ENCODE measurements at places on chromosomes 3 and 15. TPM values are rescaled to one million over a fixed set of nuclear protein-coding genes. Genes with fewer than 3 reads are reported as not detected.

GRCh38 chr15:66862111-66862939, 160.3 kb downstream of the SMAD6 start:
- no peak overlapping the region for H3K27ac ChIP-seq
- no peaks in the 10 kb centered on the region for H3K36me3 ChIP-seq

DNA sequence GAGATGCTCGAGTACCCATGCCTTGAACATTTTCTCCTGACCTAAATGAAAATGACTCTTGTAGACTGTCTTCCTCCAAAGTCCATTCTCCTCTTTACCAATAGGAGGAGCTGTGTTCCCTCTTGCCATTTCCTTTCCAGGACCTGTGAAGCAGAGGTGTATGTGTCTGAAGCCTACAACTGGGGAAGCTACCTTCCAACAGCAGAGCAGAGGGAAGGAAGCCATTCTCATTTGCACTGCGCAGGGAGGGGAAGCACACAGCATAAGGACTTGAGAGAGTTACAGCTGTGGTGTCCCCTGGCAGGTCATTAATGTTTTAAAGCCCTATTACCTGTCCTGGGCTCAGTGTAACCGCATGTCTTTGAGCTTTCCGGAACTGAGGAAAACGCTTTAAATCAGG, 38.7 kb downstream of the HSPBAP1 start:
- no peaks in the 10 kb centered on the region for H3K27me3 ChIP-seq
- peaks cover 8% of the 10 kb centered on the region for H3K4me1 ChIP-seq
- DNase-seq: no peak
- H3K27ac ChIP-seq: no peak overlapping the region
- H3K4me3 ChIP-seq: no peak overlapping the region
- no peaks in the 10 kb centered on the region for H3K36me3 ChIP-seq

GRCh38 chr3:43932921-43933320, 242.2 kb downstream of the ABHD5 start:
- no peaks in the 10 kb centered on the region for H3K27me3 ChIP-seq
- no peaks in the 10 kb centered on the region for H3K36me3 ChIP-seq
- H3K27ac ChIP-seq: no peak overlapping the region

DNA sequence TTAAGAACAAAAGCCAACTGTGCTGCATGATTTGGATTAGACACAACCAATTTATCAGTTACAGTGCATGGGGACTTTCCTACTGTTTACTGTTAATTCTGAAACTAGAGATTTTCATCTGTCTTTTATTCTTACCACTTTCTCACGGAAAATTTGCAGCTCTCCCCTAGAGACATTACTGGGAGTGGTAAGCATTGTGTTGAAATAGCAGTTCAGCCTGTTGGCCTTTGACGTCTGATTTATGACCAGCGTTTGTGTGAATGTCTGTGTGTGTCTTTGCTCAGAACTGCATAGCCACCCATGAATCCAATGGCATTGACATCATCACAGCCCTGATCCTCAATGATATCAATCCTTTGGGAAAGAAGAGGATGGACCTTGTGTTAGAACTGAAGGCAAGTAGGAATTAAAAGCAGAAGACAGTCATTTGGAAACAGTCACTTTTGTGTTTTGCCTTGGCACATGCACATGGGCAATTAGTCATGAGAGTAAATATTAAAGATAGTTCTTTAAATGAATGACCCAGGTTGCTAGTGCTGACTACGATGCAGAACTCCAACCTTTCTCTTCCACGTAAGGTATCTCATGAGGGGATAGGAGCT, 202.2 kb upstream of the BHLHE40 start:
- no peaks in the 10 kb centered on the region for H3K27me3 ChIP-seq
- H3K4me3 ChIP-seq: no peak overlapping the region
- H3K27ac ChIP-seq: peak overlapping the region; percentile 73
- peaks cover 46% of the 10 kb centered on the region for H3K4me1 ChIP-seq

DNA sequence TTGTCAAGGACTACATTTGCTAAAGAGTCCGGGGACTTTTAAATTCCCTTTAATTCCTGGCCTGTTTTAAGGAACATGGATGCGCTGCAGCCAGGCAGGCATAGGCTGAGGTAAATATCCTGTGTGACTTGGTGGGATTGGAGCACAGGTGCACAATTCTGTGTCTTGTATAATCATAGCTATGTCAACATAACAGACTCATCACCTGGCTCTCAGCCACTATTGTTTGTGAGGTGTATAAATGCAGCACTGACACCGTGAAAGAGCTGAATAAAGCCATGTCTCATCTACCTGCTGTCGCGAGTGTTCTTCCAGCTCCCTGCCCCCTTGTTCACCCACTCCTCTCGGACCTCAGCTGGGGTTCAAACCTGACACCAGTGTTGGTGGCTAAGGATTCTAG, 109.7 kb downstream of the MFSD1 start:
- no peaks in the 10 kb centered on the region for H3K27me3 ChIP-seq
- no peaks in the 10 kb centered on the region for H3K36me3 ChIP-seq
- no peak overlapping the region for H3K27ac ChIP-seq

- no peak overlapping the region for H3K4me3 ChIP-seq
- no peak overlapping the region for H3K27ac ChIP-seq
- H3K36me3 ChIP-seq: no peaks in the 10 kb centered on the region
- no peaks in the 10 kb centered on the region for H3K27me3 ChIP-seq
- no peaks in the 10 kb centered on the region for H3K4me1 ChIP-seq
Observed at GRCh38 chr3:157408499-157409149, 28.0 kb upstream of the PTX3 start.

- DNase-seq: no peak
- no peaks in the 10 kb centered on the region for H3K4me1 ChIP-seq
- no peak overlapping the region for H3K27ac ChIP-seq
Observed at GRCh38 chr15:40550341-40551037, 14.4 kb downstream of the CCDC32 start.

GRCh38 chr15:68441045-68441743, 9.2 kb upstream of the ITGA11 start:
- no peaks in the 10 kb centered on the region for H3K36me3 ChIP-seq
- H3K4me1 ChIP-seq: no peaks in the 10 kb centered on the region
- no peak overlapping the region for H3K4me3 ChIP-seq

- H3K27ac ChIP-seq: no peak overlapping the region
- H3K36me3 ChIP-seq: peaks cover 9% of the 10 kb centered on the region
- no peak for DNase-seq
- H3K4me3 ChIP-seq: no peak overlapping the region
- no peaks in the 10 kb centered on the region for H3K27me3 ChIP-seq
Observed at GRCh38 chr3:48985831-48986376, 4.1 kb upstream of the P4HTM start.

- H3K27ac ChIP-seq: no peak overlapping the region
- no peaks in the 10 kb centered on the region for H3K27me3 ChIP-seq
- no peak overlapping the region for H3K4me3 ChIP-seq
Observed at GRCh38 chr15:35349916-35350315, 196.0 kb downstream of the DPH6 start.

DNA sequence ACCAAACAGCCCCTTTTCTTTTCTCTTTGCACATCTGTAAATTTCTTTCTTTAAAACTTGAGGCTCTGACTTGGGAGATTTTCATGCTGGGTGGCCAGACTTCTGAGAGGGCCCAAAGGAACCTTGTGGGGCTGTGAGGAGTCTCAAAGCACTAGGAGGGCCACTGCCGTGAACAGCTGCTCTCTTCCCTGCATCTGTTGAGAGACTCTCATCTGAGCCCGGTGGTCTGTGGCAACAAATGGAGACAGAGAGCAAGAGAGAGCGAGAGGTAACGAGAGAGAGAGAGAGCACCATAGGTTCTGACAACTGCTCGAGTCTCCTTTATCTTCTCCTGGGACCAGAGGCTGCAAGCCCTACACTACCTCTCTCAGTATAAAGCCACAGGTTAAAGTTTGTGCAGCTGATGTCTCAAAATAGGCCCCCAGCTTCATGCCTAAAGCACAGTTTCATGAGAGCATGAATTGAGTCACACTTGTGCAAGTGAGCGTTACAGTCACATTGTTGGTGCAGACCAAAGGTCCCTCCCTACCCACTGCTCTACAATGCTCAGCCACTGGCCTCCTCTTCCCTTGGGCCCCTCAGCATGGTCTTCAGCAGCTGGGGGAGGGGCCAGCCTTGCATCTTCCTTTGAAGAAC, 60.7 kb downstream of the ZNF621 start:
- DNase-seq: no peak
- H3K4me3 ChIP-seq: no peak overlapping the region
- no peaks in the 10 kb centered on the region for H3K4me1 ChIP-seq
- H3K27me3 ChIP-seq: no peaks in the 10 kb centered on the region
- H3K27ac ChIP-seq: no peak overlapping the region

- H3K36me3 ChIP-seq: no peaks in the 10 kb centered on the region
- DNase-seq: no peak
- peaks cover 15% of the 10 kb centered on the region for H3K27me3 ChIP-seq
- no peak overlapping the region for H3K27ac ChIP-seq
- H3K4me1 ChIP-seq: no peaks in the 10 kb centered on the region
Observed at GRCh38 chr15:34791701-34792100, 3.6 kb downstream of the ACTC1 start.

DNA sequence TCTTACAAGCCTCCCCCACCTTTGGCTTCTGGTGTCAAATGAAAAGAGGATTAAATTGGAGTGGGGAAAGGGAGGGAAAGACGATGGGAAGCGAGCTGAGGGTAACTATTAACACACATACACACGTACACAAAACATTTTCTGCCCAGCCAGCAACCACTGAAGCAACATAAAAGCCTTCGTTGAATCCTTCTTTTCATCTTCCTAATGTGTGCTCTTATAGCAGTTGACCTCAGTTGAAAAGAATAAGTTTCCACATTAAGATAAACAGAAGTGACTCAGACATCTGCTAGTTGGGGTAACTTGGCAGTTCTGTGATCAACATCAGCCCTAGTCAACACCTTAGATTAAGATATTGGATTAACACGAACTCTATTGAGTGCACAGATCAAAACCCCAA, 558.5 kb downstream of the MECOM start:
- H3K27me3 ChIP-seq: no peaks in the 10 kb centered on the region
- no peaks in the 10 kb centered on the region for H3K36me3 ChIP-seq
- no peak overlapping the region for H3K4me3 ChIP-seq
- no peaks in the 10 kb centered on the region for H3K4me1 ChIP-seq

- DNase-seq: no peak
- no peak overlapping the region for H3K4me3 ChIP-seq
- no peak overlapping the region for H3K27ac ChIP-seq
- H3K36me3 ChIP-seq: no peaks in the 10 kb centered on the region
- H3K4me1 ChIP-seq: no peaks in the 10 kb centered on the region
Observed at GRCh38 chr3:106946866-106947265, 430.4 kb upstream of the CCDC54 start.

DNA sequence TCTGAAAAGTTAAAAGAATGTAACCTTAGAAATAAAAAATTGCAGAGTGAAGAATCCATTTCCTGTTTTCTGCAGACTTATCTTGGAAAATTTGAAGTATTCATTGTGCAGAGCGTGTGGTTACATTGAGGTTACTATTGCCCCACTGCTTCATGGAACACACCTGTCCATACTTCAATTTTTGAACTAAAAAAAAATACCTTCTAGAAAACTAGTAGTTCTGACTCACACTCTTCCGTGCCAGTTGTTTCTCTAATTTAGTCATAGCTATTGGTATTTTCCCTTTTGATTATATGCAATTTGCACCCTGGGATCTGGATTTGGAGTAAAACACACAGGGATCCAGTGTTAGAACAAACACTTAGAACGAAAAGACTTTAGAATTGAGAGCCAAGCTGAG, 111.8 kb upstream of the LYSMD4 start:
- no peaks in the 10 kb centered on the region for H3K36me3 ChIP-seq
- H3K27me3 ChIP-seq: no peaks in the 10 kb centered on the region
- no peak for DNase-seq
- H3K27ac ChIP-seq: no peak overlapping the region

DNA sequence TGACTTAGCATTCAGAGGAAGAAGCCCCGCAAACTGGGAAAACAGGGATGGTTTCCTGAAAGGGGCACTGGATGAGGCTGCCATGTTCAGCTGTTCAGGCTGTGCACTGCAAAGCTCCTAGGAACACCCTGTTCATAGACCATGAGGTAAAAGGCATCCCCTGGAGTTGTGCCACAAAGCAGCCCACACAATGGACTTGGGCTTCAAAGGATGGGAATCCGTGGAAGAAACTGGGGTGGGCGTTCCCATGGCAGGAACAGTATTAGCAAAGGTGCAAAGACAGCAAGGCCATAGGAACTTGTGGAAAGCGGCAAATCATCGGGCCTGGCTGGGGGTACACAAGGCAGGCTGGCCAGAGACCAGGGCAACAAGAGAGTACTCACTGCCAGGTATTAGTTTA, 8.9 kb downstream of the OXTR start:
- no peaks in the 10 kb centered on the region for H3K4me1 ChIP-seq
- no peak overlapping the region for H3K4me3 ChIP-seq
- H3K36me3 ChIP-seq: no peaks in the 10 kb centered on the region
- DNase-seq: no peak

DNA sequence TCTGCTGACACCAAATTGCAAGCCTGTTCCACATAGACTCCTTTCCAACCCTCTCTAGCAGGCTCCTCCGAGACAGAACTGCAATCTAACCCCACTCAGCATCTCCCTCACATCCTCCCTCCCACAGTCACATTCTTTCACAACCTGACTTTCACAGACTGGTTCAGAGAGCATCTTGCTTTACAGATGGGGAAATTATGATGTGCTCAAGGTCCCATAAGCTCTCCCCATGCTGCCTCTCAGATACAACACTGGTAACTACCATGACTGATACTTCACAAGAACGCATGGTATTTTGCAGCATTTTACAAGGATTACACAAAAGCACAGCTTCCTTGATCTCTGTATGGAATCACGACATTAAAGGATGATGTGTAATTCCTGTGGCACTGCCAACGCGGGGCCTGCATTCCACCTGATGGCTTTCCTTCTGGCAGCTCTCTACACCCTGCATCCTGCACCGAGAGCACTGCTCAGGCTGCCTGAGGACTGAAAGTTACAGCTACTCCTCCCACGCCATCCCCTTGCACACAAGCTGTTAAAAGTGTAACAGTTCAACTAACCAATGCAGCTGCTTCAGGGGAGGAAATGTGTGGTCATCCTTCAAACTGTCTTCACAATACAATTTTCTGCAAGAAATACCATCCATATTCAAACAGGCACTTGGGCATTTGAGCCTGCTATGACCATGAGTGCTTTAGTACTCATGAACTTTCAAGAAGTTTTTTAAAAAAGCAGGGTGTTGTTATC, 27.6 kb downstream of the TBC1D2B start:
- no peaks in the 10 kb centered on the region for H3K27me3 ChIP-seq
- H3K4me3 ChIP-seq: no peak overlapping the region
- DNase-seq: no peak
- H3K36me3 ChIP-seq: no peaks in the 10 kb centered on the region

DNA sequence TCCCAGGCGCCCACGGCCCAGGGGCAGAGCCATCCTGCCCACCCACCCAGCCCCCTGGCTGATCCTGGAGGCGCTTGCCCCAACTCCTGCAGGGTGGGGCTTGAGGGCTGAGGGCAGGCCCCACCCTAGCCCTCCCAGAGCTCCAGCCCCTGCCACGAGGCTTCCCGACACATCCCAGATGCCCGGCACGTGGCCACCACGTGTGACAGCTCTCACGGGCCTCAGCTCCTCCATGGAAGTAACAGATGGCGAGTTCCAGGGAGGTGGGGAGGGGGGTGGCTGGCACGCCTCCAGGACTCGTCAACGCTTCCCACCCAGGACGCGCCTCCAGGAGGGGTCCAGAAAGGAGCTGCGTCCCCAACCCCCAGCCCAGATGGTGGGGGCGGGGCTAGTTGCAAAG, 29.1 kb downstream of the PLXND1 start:
- H3K27me3 ChIP-seq: no peaks in the 10 kb centered on the region
- DNase-seq: peak; percentile 58
- H3K4me3 ChIP-seq: no peak overlapping the region
- peak overlapping the region; percentile 72 for H3K27ac ChIP-seq

Gene CPLX3
- polyA plus RNA-seq: not detected

Gene NCEH1
- 3.9 TPM for polyA plus RNA-seq

Gene LMAN1L
- polyA plus RNA-seq: not detected

Gene RHCG
- polyA plus RNA-seq: 0.68 TPM

Gene SAMMSON
- polyA plus RNA-seq: not detected

Gene SELENOK
- 63.6 TPM for polyA plus RNA-seq

Gene INAFM2
- 11.7 TPM for polyA plus RNA-seq

Gene CTDSPL
- polyA plus RNA-seq: 14.8 TPM
